ENCODE measurements at places on chromosomes 4 and X. TPM values are rescaled to one million over a fixed set of nuclear protein-coding genes. Genes with fewer than 3 reads are reported as not detected.

DCHS2 gene
- polyA plus RNA-seq: 0.01 TPM

SFRP2 gene
- polyA plus RNA-seq: not detected

AKAP14 gene
- not detected for polyA plus RNA-seq

CD40LG gene
- 2.0 TPM for polyA plus RNA-seq

CDX4 gene
- not detected for polyA plus RNA-seq

NPNT gene
- polyA plus RNA-seq: not detected

BCORL1 gene
- polyA plus RNA-seq: 3.2 TPM

HPSE gene
- 0.54 TPM for polyA plus RNA-seq

S100G gene
- polyA plus RNA-seq: not detected

ADAMTS3 gene
- polyA plus RNA-seq: not detected

GUCY1A1 gene
- not detected for polyA plus RNA-seq

KLB gene
- 0.09 TPM for polyA plus RNA-seq

CXorf66 gene
- not detected for polyA plus RNA-seq

GABRA4 gene
- polyA plus RNA-seq: not detected

COL4A6 gene
- not detected for polyA plus RNA-seq

TLR8 gene
- 0.20 TPM for polyA plus RNA-seq

SSX4 gene
- not detected for polyA plus RNA-seq

INTU gene
- polyA plus RNA-seq: 0.11 TPM

TMEM154 gene
- 210 TPM for polyA plus RNA-seq

GATA1 gene
- polyA plus RNA-seq: not detected

NLGN3 gene
- 0.15 TPM for polyA plus RNA-seq

PABPC4L gene
- polyA plus RNA-seq: not detected

TSPAN7 gene
- not detected for polyA plus RNA-seq

NOCT gene
- polyA plus RNA-seq: 0.69 TPM

ENPEP gene
- polyA plus RNA-seq: not detected

PTCHD1 gene
- not detected for polyA plus RNA-seq

ADH4 gene
- not detected for polyA plus RNA-seq

PASD1 gene
- polyA plus RNA-seq: not detected

SORCS2 gene
- polyA plus RNA-seq: not detected

FRMPD4 gene
- polyA plus RNA-seq: not detected

BEX1 gene
- not detected for polyA plus RNA-seq

GABRE gene
- polyA plus RNA-seq: not detected

SHROOM4 gene
- not detected for polyA plus RNA-seq

VEGFC gene
- not detected for polyA plus RNA-seq

DCLK2 gene
- 2.3 TPM for polyA plus RNA-seq

IDS gene
- 114 TPM for polyA plus RNA-seq

LIMCH1 gene
- not detected for polyA plus RNA-seq

MAGEC1 gene
- not detected for polyA plus RNA-seq

H2BW2 gene
- not detected for polyA plus RNA-seq

PPP1R2C gene
- polyA plus RNA-seq: 4.6 TPM

AWAT2 gene
- polyA plus RNA-seq: not detected

PRR32 gene
- polyA plus RNA-seq: not detected

DGAT2L6 gene
- polyA plus RNA-seq: not detected

TENM3 gene
- polyA plus RNA-seq: not detected

PLAC1 gene
- not detected for polyA plus RNA-seq

PPP4R3C gene
- polyA plus RNA-seq: not detected

PHOX2B gene
- not detected for polyA plus RNA-seq

MAGEE2 gene
- not detected for polyA plus RNA-seq

PABPC1L2A gene
- polyA plus RNA-seq: not detected

JAKMIP1 gene
- polyA plus RNA-seq: 1.9 TPM

CLRN2 gene
- not detected for polyA plus RNA-seq

BMX gene
- not detected for polyA plus RNA-seq

FGF5 gene
- polyA plus RNA-seq: not detected

LRRC66 gene
- 0.08 TPM for polyA plus RNA-seq

MAB21L2 gene
- not detected for polyA plus RNA-seq

LNX1 gene
- 0.53 TPM for polyA plus RNA-seq

TMEM144 gene
- polyA plus RNA-seq: not detected

LDB2 gene
- not detected for polyA plus RNA-seq

MAML3 gene
- polyA plus RNA-seq: 0.03 TPM

GAGE12C gene
- not detected for polyA plus RNA-seq

Data from IgD-negative memory B cell (primary cell).